Activated naive CD4-positive, alpha-beta T cell treated with anti-CD3 and anti-CD28 coated beads, Interleukin-2, amount 10 ng/mL, durations not matched to agents 5 hours and 36 hours (primary cell): ENCODE measurements at places on chromosomes 13 and 19. TPM values are rescaled to one million over a fixed set of nuclear protein-coding genes. Genes with fewer than 3 reads are reported as not detected.

Gene SWSAP1
- 4.3 TPM for total RNA-seq

Gene LIG1
- total RNA-seq = 131 TPM

Gene KLK3
- total RNA-seq = not detected

Gene STOML3
- total RNA-seq = not detected

Gene RDH8
- total RNA-seq = not detected

Gene ARHGEF1
- total RNA-seq = 771 TPM

Gene ZNF253
- total RNA-seq = 22.2 TPM

Gene ZNF146
- 66.9 TPM for total RNA-seq

Gene SACS
- total RNA-seq = 28.6 TPM
